ENCODE measurements at places on chromosomes 3 and 15. TPM values are rescaled to one million over a fixed set of nuclear protein-coding genes. Genes with fewer than 3 reads are reported as not detected.

Gene KLHL6
- total RNA-seq, result 0.41 TPM

Gene SPSB4
- 4.1 TPM for total RNA-seq

Gene TRPM1
- total RNA-seq, result not detected

Gene TXNRD3
- 19.2 TPM for total RNA-seq

Gene CATSPER2
- total RNA-seq, result 5.3 TPM

Gene SCN11A
- total RNA-seq, result under 0.01 TPM

Gene TRH
- total RNA-seq, result 4.1 TPM

Gene ST3GAL6
- 18.3 TPM for total RNA-seq

Gene XCR1
- not detected for total RNA-seq

Gene DUOXA1
- not detected for total RNA-seq

Gene ADAM10
- 84.4 TPM for total RNA-seq

Measured in frontal cortex (tissue), 4 donors.